ENCODE measurements at places on chromosomes 3 and 15. TPM values are rescaled to one million over a fixed set of nuclear protein-coding genes. Genes with fewer than 3 reads are reported as not detected.

Gene TNNC1
- total RNA-seq: not detected

Gene ACTRT3
- 4.4 TPM for total RNA-seq

Gene BTLA
- total RNA-seq: not detected

Gene GABRB3
- total RNA-seq: 0.82 TPM

Gene CORO2B
- 3.7 TPM for total RNA-seq

Gene EIF1B
- total RNA-seq: 42.8 TPM

Gene TMEM44
- 5.0 TPM for total RNA-seq

DNA sequence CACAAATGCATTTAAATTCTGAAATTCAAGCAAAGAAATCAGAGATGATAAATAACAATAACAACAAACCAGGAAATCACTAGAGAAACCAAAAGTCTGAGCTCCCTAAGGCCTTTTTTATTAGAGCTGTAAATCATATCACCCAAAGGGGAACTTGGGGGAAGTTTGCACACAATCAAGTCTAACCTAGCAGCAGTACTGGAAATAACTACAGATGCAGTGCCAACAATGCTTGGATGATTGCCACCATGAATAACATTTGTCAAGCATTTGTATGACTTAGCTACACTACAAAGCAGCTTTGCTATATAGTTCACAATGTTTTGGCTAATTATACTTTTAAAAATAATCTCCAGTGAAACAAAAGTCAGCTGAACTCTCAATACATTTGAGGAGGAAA is 27.8 kb downstream of the SHQ1 start:
- DNase-seq: no peak

GRCh38 chr3:61226166-61226686 is 25.0 kb downstream of the FHIT start:
- no peak for DNase-seq

DNA sequence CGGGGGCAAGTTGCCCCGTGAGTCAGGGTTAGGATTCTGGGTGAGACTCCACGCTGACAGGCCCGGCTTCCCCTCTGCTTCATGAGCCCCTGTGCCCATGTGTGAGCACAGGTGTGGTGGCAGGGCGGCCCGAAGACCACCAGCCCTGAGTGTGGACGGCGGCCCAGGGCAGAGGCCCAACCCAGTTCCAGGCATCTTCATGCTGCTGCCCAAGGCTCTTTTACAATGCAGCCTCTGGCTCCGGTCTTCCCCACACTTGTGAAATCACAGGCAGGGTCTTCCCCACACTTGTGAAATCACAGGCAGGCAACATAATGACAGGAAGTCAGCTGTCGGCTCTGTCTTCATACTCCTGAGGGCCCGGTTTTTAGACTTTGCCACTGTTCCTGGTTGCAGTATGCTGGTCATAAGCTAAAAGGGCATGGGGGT is 78.8 kb downstream of the AAGAB start:
- DNase-seq: peak; percentile 83

- no peak for DNase-seq
These were observed 73.7 kb downstream of the PRTG start for GRCh38 chr15:55669270-55669669.

DNA sequence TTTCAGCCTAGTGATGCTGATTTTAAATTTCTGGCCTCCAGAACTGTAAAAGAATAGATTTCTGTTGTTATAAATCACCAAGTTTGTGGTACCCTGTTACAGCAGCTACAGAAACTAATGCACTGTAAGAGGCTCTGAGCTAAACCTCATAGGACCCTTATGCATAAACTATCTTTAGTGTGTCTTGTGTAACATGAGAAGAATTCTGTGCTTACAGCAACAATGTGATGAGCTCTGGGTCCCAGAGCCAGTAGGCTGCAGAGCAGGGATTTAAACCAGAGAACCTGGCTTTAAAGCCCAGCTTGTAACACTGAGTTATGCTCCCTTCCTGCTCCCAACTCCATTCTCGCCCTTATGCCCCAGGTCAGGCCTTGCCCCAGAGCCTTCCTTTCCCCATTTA is 113.1 kb downstream of the THSD4 start:
- no peak for DNase-seq

DNA sequence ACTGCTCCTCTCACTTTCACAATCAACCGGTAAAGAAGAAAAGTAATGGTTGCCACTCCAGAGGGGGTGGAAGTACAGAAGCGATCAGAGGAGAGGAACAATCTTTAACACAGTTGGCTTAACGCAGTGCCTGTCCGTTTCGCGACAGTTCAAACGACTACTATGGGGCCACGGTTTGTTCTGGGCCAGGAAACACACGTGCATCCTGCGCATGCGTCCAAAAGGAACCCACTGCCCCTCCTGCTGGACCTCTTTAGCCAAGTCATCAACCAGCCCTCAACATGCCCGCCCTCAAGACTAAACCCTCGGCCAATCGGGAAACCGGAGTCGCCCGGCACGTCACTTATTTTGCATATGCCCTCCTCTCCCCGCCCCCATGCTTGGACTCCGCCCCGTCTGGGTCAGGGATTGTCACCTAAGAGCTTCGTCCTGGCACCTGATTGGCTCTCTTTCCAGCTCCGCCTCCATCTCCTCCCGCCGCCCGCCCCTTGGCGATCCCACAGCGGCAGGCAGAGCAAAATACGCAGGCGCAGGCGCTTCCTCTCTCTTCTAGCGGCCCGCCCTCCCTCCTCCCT is 345 bp upstream of the CDV3 start:
- DNase-seq: peak; percentile 100

DNA sequence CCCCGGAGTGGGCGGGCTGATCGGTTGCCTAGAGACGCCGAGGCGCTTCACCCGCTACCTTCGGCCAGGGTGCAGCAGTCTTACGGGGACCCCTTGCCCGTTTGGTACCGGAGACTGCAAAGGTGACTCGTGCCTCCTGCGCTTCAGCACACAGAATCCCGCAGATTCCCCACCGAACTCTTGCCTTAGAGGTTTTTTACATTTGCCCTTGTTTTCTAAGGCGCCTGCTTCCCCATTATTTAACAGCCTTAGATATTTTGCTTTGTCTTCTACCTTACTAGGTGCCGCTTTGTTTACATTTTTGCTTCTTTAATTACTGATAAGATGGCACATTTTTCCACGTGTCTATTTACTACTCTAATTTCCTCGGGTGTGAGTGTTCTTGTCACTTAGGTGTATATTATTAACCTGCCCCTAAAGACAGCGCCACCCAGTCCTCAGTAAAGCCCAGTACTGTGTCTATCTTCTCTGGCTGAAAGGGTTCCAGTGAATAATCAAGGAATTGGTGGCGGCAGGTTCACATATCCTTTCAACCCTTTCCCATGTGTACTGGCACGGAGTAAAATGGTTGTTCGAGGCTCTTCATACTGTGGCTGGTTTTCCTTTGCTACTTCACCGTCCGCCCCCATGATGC is 573 bp upstream of the CEP152 start:
- no peak for DNase-seq

DNA sequence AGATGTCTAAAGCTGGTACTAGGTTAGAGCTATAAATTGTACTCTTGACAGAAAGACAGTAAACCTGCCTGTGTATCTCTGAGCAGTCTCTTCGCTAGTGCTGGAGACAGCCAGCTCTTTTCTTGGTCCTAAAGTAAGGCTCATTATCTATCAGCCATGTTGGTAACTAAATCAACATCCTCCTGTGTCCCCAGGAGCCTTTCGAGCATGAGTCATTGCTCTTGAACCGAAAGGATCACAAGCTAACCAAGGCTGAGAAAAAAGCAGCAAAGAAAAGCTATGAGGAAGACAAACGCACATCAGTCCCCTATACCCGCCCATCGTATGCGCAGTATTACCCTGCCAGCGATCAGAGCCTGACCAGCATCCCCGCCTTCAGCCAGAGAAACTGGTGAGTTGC is 25.0 kb upstream of the TEX264 start:
- DNase-seq: no peak

- no peak for DNase-seq
These were observed 19.7 kb downstream of the CEMIP start for GRCh38 chr15:80798911-80799310.

DNA sequence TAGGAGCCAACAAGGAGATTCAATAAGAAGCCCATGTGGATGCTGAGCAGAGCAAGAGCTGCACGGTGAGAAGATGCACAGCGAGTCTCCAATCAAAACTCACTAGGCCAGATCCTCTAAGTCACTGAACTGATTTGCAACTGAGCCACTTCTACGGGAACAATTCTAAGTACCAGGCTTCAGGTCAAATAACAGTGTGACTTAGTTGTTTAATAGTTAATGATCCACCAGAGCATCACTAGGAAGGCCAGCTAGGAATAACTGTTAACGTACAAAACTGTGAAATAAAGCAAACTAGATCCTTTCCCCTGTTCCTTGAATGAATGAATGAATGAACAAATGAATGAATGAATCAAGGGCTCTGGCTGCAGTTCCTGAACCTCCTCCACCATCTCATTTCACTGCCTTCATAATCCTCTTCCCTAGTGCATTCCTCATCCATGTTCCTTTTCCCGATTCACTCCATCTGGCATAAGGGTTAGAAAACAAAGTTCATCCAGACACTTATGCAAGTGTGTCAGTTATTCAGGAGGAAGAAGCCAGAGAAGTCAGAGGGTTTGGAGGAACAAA is 59.7 kb downstream of the ATP8B4 start:
- no peak for DNase-seq

GRCh38 chr3:30944124-30944523 is 49.7 kb upstream of the GADL1 start:
- no peak for DNase-seq

DNA sequence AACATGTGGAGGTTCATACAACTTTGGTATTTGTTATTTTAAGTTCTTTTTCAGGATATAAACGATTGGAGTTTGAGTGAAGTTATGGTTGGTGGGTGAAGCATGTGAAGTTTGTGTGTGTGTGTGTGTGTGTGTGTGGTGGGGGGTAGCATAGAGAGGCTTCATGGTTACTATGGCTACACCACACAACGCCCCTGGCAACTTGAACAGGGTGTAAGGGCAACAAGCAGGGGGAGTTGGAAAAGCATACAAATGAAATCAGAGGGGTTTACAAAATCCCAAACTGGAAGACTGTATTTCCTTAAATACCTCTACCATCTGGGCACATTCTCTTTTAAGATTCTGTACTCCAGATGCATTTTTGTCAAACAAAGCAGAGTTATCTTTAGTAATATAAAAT is 207.5 kb downstream of the SV2B start:
- DNase-seq: no peak

DNA sequence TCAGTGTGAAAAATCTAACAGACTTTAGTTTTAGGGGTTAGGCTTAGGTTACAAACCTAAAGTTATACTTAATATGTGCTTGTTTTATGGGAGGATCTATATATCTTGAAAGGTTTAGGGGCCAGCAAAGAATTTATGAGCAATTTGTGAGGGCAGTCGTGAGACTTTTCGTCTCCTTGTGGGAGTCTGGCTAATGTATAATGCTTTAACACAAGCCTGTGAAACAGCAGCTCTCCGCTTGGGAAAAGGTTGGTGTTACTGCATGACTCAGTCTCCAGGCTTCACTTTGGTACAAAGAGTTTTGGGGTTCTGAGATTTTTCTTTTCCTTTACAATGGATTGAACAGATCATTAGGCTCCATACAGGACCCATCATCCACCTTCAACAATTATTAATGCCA is 79.0 kb upstream of the MFGE8 start:
- no peak for DNase-seq

DNA sequence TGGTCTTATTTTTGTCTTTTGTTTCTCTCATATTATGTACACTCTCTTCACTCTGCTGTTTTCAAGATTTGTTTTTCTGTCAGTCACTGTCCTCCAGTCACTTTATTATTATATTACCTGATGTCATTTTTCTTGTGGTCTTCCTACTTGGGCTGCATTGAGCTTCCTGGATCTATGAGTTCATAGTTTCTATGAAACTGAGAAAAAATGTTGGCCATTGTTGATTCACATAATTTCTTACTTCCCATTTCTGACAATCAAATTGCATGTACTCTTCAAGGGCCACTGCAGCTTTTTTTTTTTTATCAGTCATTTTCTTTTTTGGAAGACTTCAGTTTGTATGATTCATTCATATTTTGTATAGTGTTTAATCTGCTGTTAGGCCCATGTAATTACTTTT is 1180.6 kb upstream of the GBE1 start:
- DNase-seq: no peak

- no peak for DNase-seq
These were observed 110.4 kb downstream of the CBLB start for GRCh38 chr3:105758451-105758850.

- DNase-seq: peak; percentile 38
These were observed 76.9 kb downstream of the HES1 start for GRCh38 chr3:194212845-194213331.

GRCh38 chr3:170865209-170866094 is 4.5 kb downstream of the RPL22L1 start:
- DNase-seq: no peak

GRCh38 chr3:183224180-183224970 is 28.7 kb upstream of the B3GNT5 start:
- no peak for DNase-seq

DNA sequence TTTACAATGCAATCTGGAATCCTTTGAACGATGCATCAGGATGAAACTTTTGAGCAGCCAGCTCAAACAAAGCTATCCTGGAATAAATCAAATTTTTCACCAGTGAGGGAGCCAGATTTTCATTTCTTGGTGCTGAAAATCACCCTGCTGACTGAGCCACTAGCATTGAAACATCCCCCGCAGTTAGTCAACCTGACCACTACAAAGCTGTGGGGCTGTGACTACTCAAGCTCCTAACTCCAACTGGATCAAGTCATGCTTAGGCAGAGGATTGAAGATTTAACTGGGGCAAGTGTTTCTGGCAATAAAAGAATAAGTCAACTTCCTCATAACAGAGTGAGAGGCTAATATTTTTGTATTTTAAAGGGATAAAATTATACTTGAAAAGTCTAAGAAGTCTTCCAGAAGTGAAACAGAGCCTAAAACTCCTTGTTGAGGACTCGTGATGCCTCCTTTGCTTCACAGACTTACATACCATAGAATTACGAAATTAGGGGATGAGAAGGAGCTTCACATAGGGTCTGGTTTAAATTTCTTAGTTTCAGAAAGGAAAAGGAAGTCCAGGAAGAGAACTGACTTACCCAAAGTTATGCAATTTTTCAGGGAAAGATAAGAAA is 177.8 kb downstream of the SERPINI1 start:
- no peak for DNase-seq

DNA sequence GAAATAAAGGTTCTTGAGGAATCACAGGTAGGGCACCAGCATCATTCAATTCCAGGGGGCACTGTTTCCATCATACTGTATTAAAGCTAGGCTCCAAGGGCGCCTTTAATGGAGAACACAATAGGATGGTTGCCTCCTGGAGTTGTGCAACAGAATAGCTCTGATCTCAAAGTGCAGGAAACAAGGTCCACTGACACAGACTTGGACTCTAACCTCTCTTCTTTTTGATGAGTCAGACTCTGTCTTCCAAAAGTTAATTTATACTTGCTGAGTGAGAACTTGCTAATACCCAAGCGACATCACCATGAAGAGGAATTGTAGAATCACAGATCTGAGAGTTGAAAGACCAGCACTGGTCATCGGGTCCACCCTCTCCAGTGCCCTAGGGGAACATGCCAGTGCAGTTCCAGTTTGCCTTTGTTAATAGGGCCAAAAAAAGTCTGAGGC is 94.4 kb upstream of the PHLDB2 start:
- DNase-seq: no peak

DNA sequence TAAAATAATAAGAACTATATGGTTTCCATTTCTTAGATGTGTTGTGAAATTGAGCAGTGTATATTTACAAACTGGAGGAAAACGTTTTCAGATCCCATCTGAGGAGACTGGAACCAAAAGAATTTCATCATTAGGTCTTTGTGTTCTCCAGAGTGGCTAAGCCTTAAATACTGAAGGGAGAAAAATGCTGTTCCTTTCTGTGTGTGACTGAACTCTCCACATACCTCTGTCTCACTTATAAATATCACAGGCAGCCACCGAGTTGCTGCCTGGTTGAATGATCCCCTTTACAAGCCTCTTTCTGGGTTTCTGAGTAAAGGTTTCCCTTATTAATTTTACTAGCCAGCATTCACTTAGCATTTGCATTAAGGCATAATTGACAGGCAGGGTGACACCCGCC is 913.9 kb upstream of the NR2F2 start:
- no peak for DNase-seq

All from sigmoid colon (tissue), 7 donors.